Activated CD4-positive, alpha-beta T cell treated with anti-CD3 and anti-CD28 coated beads, Interleukin-2, amount 50 U/mL, for 16 hours (primary cell): ENCODE measurements at places on chromosomes 3 and 15.

DNA sequence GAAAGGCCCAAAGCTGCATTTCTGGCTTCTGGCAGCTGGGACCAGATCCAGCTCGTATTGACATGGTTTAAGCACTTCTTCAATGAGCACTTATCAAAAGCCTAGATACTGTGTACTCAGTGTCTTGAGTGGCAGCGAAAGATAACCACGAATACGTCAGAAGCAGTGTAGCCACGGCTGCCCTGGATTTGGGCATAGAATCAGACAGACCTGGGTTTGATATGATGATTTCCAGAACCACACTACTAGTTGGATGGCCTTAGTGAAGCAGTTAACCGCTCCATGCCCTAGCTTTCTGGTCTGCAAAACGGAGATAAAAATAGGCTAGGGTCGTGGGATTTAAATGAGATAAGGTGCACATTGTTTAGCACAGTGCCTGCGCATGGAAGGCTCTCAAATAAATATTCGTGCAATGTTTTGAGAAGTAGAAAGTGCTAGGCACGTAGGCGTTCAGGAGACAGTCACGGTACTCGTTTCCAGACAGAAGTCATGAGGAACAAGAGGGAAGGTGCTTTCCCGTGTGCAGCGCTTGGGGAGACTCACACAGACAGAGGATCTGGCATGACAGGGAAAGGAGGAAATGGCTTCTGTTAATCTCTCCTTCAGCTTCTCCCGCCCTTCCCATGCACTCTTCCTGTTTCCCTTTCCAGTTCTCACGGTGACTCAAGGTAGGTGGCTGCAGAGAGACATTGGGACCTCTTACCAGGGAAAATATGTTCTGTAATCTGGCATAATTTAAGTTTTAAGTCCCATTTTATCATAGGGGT, 70.3 kb downstream of the CCNL1 start:
- DNase-seq, result no peak

DNA sequence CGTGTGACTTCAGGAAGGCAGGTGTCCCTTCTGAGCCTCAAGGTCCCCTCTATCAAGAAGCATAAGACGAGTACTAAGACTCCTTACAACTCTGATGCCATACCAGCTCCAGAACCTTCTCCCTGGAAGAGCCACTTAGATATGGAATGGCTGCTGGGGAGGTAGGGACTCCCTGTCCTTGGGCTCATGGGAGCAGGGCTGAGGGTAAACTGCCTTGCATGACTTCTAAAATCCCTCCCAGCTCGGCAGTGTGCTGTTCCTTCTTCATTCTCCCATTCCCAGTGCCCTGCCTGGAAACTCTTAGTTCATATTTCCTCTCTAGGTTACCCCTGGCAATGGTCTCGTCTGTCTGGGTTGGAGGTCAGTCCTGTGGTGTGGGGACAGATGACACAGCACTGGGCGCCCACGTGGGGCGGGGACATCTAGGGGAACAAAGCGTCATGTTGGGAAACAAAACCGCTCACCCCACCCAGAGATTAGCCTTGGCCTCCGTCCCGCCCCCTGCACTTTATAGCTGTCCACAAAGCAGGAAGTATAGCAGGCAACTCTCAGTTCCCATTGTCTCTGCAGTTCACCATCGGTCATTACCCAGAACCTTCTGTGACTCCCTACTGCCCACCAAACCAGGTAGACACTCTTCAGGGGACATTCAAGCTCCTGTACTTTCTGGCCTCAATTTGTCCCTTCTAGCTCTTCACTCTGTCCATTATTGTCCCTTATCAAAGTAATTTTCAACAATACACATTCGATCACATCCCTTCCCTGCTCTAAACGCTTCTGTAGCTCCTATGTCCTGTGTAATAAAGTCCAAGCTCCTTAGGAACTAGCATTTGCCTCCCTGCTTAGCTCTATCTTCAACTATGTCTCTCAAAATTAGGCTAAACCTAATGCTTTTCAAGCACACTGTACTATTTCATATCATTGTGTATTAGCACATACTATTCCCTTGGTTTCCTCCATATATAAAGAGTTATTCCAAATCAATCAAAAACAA, 73.8 kb downstream of the IQSEC1 start:
- no peak for DNase-seq

DNA sequence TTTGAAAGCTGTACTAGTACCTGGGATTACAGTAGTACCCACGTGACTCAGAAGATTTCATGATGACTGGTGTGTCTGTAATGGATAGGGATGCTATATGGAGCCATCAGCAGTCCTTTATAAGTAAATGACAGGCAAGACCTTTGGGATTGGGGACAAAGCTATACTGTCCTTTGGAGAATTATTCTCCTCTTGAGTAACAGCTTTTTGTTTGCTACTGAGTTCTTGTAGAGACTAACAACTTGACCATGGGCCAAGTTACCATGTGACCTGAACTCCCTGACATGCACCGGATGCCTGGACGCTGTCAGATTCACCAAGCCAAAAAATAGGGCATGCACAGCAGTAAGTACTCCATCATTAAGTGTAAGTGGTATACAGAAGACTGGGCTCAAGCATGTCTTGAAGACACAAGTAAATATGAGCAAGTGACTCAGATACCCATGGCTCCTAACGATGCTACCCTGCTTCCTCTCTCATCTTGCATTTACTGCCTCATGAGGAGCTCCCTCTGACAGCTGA, 12.9 kb downstream of the SEC11A start:
- DNase-seq, result no peak

DNA sequence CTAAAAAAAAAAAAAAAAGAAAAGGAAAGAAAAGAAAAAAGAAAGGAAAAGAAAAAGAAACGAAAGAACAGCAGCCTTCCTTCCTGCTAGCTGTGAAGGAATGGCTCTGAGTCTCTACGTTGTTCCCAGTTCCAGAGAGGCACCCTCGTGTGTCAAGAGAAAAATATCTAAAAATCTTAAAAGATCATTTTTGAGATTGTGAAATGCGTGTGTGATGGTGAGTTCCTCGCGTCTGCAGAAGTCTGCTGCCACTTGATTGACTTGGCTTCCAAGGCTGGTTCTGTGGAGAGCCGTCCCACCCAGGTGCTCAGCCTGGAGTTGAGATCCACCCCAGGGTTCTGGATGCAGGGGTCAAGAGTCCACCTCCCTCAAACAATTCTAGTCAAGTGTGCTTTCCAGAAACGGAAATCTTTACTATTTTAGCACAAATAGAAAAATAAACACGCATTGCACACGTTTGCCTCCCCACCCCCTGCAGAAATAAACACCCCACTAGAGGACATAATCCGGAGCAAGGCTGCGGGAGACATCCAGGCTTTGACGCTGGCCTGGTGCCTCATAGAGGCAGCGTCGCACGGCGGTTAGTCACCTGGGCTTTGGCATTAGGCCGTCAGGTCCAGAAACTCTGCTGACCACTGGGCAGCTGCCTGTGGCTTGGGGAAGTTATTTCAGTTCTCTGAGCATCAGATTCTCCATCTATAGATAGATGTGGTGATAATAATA, 265.4 kb downstream of the FAM43A start:
- no peak for DNase-seq

DNA sequence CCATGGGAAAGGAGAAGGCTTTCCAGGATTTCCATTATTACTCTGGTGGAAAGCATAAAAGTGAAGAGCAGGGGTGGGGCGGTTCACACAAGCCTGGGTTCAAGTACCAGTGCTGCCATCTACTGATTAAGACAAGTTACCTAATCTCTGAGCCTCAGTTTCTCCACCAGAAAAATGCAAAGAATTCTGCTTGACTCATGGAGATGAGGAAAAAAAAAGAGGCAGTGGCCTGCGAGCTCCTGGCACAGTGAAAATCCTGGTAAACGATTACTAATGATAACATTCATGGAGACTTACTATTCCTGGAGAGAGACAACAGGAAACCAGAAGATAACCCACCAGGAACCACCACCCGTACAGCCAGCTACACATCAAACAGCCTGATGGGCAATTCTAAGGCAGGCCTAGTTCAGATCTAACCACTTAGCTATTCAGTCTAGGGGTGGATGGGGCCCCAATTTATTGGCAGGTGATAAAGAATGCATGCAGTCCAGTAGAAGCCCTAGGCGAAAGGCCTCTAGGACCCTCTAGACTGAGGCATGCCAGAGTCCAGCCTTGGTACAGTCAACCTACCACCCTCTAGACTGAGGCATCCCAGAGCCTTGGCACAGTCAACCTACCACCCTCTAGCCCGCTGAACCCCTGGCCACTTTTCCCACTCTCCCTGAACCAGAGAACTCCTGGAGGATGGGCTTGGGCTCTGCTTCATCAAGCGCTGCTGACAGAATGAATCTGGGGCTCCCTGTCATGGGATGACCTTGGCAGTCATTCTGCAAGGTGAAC, 2.5 kb downstream of the AMOTL2 start:
- DNase-seq, result no peak

GRCh38 chr15:65638681-65639089, 16.9 kb downstream of the SLC24A1 start:
- DNase-seq, result peak; percentile 78

DNA sequence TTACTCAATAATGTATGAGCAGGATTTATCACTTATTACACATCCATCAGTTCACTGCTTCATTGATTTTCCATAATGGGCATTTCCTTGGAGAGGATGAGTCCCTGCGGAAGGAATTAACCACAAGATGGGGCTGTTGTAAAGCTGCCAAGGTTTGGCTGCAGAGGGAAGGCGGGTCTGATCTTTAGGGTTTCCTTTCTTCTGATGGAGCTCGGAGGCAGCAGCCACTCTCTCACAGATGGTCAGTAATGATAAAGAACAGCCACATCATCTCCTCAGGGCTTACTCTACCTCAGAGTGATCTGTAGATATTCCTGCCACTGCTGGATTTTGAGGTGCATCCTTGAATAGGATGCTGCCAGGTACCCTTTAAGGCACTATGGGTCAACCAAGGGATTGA, 115.2 kb downstream of the USP13 start:
- no peak for DNase-seq

GRCh38 chr15:56739964-56740640, 6.8 kb upstream of the ZNF280D start:
- DNase-seq, result no peak

GRCh38 chr3:179453967-179454366, 2.7 kb upstream of the GNB4 start:
- DNase-seq, result no peak

GRCh38 chr3:195319060-195319459, 48.1 kb upstream of the XXYLT1 start:
- DNase-seq, result no peak

GRCh38 chr3:49199900-49200281, 28.5 kb downstream of the KLHDC8B start:
- DNase-seq, result no peak

- no peak for DNase-seq
Observed at GRCh38 chr3:188440340-188440972, 286.5 kb downstream of the LPP start.

DNA sequence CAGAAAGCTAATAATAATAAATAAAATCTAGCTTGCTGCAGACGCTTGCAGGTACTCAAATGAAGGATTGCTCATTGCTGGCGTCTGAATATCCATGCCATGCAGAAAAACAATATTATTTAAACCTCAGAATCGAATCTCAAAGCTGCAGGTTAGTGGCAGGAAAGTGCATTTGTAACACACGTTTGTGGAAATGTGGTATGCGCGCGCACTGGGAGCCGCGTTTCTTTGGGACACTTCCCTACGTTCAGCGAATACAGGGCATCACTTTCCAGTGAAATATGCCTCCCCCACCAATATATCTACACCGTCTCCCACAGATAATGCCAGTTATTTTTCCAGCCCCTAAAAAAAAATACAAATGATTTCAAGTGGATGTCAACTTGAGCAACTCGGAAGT, 37.1 kb downstream of the ZIC4 start:
- DNase-seq, result no peak

DNA sequence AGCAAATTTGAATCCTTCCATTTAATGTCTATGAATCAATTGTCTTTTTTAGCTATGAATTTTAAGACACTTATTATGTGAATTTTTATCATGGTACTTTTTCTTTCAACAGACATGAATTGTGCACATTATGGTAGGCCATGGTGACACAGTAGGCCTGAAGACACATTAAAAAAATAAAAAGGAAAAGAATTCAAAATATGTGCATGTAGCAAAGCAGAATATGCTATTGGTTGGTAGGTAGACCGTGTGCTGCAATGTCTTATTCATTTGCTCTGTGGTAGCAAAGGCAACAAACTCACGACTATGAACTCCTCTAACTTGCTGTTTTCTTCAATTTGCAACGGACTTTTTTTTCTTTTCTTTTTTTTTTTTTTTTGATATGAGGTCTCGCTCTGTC, 50.0 kb upstream of the EPHA3 start:
- no peak for DNase-seq

DNA sequence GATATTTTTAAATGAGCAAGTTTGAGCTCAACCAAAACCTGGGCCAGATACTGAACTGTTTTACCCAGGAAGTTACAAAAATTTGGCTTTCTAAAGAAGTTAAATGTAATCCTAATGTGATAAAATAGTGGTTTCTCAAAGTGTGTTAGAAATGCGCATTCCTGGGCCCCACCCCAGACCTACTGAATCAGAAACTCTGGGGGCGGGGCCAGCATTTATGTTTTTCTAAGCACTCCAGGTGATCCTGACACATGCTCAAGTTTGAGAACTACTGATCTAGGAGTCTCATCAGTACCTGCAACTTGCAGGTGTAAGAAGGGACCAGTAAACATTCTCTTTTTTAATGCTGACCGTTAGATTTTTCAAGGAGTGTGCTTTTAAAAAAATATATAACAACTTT, 190.6 kb downstream of the VPS13C start:
- DNase-seq, result no peak

DNA sequence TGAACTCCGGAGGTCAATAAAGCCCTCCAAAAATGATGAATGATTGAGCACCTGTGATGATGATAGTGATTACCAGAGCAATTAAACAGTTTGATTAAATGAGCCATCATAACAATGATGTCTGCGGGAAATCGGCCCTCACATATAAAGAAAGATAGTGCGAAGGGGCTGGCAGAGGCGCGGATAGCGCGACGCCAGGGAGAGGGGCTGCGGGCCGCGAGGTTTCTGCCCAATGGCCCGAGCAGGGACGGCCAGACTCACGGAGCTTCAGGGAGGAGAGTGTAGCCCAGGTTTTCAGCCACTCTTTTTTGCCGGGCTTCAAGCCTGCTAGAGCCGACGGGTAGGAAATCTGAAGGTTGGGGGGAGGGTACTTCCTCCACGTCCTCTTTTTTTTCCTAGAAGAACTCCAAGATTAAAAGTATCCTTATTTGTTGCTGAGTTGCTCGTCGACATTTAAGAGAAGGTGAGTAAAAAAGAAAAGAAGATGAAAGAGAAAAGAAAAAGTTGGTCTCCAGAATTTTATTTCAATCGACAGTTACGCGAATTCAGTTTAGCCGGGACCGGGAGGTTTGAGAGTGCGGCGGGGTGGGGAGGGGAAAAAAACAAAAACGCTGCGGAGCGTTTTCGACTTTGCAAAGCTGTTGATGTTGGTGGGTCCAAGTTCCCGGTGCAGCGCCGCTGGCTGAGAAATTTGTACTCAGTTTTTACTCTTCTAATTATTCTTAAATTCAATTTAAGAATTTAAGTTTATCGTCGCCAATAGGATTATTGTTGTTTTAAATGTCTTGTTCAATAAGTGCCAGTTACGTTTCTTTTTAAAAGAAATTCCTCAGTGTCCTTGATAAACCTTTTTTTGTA, 2.2 kb upstream of the MEIS2 start:
- DNase-seq, result no peak

- DNase-seq, result no peak
Observed at GRCh38 chr3:147412917-147413685, 3.9 kb downstream of the ZIC1 start.
